ENCODE measurements at places on chromosomes 7 and 10.

DNA sequence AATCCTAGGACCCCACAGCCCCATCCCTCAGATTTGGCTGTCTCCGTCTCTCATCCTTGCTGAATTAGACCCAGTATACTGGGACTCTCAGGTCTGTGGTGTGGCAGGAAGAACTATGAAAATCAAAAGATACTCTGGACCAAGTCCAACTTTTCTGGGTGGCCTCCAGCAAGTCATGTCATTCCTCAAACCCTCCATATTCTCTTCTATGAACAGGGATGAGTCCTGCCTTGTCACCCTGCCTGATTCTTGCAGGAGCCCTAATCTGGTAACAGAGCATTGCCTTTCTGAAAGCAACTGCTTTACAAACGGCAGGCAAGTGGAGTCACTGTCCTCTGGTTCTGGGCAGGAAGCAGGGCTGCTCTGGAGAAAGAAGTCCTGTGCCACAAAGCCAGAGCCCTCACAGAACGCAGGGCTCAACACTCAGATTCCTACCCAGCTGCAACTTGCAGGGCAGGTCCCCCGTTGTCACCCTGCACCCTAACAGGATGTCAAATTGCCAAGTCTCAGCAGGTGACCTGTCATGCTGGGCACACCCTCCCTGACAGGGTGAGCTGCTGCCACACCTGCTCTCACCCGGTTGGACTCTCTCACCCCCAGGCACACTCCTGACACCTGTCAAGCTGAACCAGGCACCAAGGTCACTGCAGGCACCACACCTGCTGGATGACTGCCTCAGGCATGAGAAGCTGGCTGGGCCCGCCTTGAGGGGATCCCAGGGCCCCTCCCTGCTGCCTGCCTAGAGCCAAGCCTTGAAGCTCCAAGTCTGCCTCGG, 227.7 kb downstream of the KCNMA1 start:
- DNase-seq = no peak

GRCh38 chr7:81780914-81781693, 11.3 kb upstream of the HGF start:
- DNase-seq = no peak

DNA sequence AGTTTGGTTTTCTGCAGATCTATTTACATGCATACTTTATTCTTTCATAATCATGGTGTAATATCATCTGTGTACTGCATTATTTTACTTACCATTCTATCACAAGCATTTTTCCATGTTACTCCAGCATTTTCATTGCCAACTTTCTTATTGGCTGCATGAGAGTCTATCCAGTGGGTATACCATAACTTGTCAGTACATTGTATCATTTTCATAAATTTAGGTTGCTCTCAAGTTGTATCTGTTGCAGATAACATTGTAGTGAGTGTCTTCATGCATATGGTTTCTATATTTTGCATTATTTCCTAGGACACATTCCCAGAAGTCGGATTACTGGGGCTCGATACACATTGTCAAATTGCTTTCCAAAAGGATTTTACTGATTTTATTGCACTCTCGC, 87.2 kb upstream of the INSYN2A start:
- DNase-seq = no peak

- no peak for DNase-seq
Measured at GRCh38 chr7:139725077-139725476, 52.7 kb downstream of the HIPK2 start.

DNA sequence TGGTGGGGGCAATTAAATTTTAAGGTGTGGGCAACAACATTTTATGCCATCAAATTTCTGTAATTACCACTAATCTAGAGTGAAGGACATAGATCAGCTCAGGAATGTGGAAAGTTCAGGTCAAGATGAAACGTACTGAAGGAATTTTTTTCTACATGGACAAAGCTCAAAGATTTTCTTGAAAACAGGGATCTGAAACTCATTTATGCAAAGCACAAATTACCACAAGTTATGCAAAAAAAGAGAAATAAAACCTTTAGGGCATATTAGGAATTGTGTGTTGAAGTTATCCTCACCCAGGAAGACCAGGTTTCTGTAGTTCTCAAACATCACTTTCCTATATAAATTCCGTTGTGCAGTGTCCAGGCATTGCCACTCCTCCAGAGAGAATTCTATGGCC, 18.9 kb downstream of the ZNF680 start:
- DNase-seq = no peak

DNA sequence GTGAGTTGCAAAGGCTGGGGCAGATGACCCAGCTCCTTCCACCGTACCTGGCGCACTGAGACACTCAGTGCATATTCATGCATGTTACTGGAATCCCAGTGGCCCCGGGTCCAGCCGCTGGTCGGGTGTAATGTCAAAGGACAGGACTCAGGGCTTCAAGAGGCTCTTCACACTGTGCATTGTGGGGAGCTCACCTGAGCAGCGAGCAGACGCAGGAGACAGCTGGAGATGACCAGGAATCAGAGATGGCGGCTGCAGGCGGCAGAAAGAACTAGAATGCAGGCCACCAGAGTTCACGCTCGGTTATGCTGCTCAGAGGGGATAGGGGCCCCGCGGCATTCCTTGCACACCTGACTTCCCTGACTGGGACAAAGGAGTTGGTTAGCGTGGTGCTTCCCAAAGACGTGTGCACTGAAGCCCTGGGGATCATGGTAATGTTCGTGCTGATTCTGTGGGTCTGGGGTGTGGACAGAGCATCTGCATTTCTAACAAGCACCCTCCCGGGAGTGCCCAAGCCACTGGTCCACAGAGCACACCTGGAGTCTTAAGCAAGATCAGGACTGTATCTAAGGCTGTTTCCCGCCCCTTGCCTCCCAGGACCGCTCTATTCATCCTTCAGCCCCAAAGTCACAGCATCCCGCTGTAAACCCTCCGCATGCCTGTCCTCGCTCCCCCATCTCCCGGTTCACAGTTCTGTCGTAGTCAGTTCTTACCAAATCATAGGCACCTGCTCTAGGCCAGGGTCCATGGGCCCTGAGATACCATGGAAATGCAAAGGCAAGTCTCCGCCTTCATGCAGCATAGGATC, 71.0 kb downstream of the MKI67 start:
- no peak for DNase-seq

- DNase-seq = no peak
Measured at GRCh38 chr7:125136755-125137532, 207.3 kb upstream of the POT1 start.

DNA sequence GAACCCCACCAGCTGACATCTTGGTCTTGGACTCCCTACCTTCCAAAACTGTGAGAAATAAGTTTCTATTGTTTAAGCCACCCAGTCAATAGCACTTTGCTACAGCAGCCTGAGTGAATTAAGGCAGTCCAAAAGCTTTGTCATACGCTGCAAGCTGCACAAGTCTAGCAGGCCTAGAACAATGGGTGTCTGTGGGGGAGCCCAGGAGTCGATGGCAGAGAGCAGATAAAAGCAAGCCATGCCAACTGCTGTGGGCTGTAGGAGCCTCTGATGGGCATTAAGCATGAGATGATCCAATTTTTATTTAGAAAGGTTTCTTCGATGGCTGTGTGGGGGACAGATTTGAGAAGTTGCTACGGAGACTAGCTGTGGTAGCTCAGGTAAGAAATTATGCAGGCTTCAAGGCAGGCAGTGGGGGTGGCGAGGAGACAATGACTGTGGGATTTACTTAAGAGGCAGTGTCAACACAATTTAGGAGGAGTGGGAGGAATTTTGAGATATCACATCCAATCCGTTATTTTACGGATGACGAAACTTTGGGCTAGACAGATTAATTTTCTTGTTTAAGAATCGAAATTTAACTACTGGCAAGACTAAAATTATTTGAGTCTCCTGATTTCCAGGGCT, 110.4 kb downstream of the NRCAM start:
- no peak for DNase-seq

- no peak for DNase-seq
Measured at GRCh38 chr10:33921970-33922605, 587.6 kb upstream of the NRP1 start.

DNA sequence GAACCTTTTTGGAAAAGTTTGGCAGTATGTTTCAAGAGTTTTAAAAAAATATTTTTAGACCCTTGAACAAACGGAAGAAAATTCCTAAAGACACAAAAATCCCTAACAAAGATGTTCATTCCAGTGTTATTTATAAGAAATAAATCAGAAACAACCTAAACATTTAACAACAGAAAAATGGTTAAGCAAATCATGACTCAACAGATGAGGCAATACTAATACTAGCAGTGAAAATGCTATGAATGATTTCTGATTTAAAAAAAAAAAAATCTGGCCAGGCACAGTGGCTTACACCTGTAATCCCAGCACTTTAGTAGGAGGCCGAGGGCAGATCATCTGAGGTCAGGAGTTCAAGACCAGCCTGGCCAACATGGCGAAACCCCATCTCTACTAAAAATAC, 61.0 kb downstream of the ARHGAP12 start:
- no peak for DNase-seq
